Stimulated activated CD4-positive, alpha-beta T cell treated with anti-CD3 and anti-CD28 coated beads, Interleukin-2, amount 100 ng/mL, for 48 hours (primary cell): ENCODE measurements at places on chromosomes 4 and X.

DNA sequence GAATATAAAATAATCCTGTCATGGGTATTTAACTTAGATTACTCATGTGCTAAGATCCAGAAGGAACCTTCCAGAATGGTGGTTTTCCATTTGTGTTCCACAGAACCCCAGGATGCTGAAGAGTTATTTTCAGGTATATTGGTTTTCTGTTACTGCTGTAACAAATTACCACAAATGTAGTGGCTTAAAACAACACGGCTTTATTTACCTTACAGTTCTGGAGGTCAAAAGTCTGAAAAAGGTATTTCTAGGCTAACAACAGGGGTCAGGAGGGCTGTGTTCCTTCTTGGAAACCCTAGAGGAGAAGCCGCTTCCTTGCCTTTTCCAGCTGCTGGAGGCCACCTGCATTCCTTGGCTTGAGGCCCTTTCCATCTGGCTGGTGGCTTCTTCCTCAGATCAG is 57.9 kb upstream of the HPSE start:
- DNase-seq: no peak

GRCh38 chr4:107708225-107708624 is 11.8 kb downstream of the PAPSS1 start:
- no peak for DNase-seq

DNA sequence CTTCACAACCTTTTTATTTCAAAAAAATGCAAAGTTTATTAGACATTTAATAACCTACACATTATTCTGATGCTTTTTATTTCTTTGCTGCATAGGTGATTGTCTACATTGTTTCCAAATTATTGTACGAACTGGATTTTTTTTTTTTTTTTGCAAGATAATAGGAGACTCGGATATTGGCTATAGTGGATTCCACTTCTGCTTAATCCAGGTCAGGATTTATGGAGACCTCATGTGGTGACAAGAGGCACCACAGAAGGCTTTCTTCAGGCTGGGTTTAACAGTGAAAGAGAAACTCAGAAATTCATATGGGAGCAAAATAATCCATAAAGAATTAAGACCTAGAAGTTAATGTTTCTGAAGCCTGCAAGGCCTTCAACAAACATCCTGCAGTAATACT is 2.4 kb upstream of the SLIT2 start:
- no peak for DNase-seq

DNA sequence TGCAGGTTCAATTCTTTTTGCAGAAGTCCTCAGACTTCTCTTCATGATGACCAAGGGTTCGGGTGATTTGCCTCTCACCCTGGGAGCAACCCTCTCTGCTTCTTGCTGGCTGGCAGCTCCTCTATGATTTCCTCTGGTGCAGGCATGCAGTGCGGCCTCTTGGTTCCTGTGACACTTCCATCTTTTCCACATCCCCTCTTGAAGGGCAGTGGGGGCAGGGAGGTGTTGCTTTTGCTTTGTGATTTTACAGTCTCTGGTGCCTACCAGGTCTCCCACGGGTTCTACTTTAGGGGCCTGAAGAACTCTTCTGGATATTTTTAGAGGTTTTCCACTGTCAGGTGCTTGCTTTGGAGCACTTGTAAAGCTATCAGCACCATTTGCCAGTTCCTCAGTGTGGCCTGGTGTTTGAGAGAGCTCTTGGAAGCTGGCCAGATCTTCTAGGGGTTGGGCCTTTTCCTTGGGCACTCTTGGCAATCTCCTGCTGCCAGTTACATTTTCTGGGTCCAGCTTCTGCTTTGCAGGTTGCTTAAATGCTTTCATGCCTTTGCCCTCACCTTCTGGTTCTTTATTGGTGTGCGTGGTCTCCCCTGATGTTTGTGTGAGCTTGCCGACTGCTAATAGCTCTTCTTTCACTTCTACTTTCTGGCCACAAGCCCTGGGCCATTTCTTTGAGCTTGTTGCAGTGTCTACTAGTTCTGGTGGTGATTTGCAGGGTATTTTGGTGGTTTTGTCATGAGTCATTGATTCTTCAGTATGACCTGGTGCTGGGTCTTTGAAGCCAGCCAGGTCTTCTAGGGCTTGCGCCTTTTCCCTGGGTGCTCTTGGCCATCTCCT is 11.5 kb upstream of the CHST7 start:
- DNase-seq: no peak

GRCh38 chr4:94498502-94498901 is 46.8 kb downstream of the PDLIM5 start:
- no peak for DNase-seq

DNA sequence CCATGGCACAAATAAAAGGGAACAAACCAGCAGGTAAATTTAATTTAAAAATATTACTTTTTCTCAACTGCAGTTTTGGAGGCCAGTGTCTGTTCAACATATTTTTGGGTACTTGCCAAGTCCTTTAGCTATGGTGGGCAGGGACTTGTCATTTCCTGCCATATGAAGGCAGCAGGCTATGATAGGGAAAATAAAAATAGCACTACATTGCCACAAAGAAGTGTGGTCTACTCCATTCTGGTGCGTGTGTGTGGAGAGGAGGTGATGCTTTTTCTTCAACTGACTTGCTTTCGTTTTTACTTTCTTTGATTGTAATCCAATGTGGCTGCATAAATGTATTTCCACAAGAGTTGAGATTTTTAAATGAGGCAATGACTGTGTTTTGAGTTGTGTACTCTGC is 17.2 kb downstream of the GPR174 start:
- no peak for DNase-seq

GRCh38 chr4:102596532-102596931 is 95.4 kb downstream of the NFKB1 start:
- DNase-seq: no peak
